ENCODE measurements at places on chromosomes 11 and 22. TPM values are rescaled to one million over a fixed set of nuclear protein-coding genes. Genes with fewer than 3 reads are reported as not detected.

DNA sequence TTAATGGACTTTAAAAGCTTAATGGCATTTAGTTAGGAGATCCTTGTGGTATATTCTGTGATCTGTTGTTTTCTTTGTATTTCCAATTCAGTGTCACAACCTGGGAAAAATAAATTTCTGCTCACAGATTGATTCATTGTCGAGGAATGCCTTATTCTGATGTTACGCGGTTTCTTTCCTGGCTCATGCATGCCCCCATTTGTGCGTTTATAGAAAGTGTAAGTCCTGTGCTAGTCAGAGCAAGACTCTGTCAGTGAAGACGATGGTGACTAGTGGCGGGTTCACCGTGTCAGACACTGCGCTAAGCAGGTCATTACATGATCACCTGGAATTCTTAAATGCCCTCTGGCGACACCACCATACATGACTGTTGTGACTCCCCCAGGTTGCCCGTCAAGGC lies 169.4 kb downstream of the TBC1D22A start:
- no peaks in the 10 kb centered on the region for H3K27me3 ChIP-seq
- no peak overlapping the region for H3K4me3 ChIP-seq
- DNase-seq = no peak
- no peaks in the 10 kb centered on the region for H3K36me3 ChIP-seq
- peaks cover 25% of the 10 kb centered on the region for H3K4me1 ChIP-seq

DNA sequence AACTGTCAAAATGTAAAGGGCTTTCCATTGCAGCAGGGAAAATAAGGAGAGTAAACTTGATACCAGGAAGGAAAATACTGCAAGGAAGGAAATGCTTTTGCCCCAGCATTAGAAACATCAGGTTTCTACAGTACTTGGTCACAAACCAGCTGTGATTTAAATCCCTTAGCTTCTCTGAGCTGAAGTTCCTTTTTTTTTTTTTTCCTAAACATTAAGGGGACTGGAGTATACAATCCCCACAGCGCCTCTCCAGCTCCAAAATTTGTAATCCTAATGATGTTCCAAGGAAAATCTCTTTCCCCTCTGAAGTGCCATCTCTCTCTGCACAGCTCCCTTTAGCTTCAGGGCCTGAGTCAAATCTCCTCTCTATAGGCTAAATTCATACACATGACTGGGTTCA lies 220.5 kb upstream of the PITPNB start:
- H3K36me3 ChIP-seq = no peaks in the 10 kb centered on the region
- no peaks in the 10 kb centered on the region for H3K27me3 ChIP-seq
- H3K4me3 ChIP-seq = no peak overlapping the region
- H3K27ac ChIP-seq = no peak overlapping the region

DNA sequence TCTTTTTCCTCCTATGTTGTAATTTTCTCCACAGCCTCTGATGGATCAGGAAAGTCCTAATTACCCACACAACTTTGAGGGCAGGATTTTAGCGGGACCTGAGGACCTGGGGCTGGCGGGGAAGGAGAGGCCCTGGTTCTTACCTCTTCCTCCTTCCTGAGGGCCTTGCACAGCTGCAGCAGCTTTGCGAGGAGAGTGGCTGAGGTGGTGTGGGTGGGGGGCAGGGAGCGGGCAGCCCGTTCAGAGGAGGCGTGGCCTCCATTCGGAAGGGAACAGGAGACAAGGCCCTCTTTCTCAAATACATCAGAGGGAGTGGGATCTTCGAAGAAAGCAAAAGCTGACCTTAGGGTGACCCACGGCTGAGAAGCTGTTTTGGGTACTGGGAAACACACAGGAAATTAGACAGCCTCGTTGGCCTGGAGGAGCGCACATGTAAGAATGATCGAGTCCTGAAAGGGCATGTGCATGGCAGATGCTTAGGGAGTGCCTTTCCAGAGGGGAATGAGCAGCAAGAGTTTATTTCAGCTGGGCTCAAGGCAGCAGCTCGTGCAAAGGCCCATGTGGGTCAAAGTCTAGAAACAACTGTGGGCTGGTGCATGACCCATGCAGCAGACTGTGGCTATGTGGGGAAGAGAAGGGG lies 76.6 kb upstream of the NARS2 start:
- no peaks in the 10 kb centered on the region for H3K36me3 ChIP-seq
- no peak overlapping the region for H3K27ac ChIP-seq
- H3K27me3 ChIP-seq = no peaks in the 10 kb centered on the region
- DNase-seq = peak; percentile 54

DNA sequence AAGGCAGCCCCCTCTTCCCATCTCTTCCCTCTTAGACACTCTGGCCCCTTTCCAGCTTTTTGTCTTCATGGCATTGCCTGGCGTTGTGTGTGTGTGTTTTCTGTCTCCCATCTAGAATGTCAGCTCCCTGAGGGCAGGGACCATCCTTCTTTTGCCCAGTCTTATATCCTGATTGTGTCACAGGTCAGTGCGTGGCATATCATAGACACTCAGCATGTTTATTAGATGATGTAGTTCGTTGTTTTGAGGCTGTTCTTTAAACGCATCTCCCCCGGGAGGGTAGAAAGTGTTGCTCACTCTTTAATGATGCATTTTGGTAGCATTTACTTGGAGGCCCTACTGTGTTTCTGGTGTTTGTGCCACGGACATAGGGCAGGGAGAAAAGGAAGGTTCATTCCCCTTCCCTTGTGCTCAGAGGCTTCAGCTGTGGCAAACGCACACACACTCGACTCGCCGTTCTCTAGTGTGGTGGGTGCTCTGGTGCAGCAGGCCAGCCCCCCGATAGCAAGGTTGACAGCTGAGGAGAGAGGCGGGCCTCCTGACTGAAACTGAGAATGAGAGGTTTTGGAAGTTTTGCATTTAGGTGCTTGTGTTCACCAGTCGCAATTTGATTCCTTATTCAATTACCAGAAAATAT lies 60.2 kb downstream of the TNRC6B start:
- H3K27me3 ChIP-seq = no peaks in the 10 kb centered on the region
- no peak for DNase-seq
- H3K36me3 ChIP-seq = no peaks in the 10 kb centered on the region
- H3K4me1 ChIP-seq = peaks cover 55% of the 10 kb centered on the region
- H3K4me3 ChIP-seq = no peak overlapping the region
- H3K27ac ChIP-seq = peak overlapping the region; percentile 52

DNA sequence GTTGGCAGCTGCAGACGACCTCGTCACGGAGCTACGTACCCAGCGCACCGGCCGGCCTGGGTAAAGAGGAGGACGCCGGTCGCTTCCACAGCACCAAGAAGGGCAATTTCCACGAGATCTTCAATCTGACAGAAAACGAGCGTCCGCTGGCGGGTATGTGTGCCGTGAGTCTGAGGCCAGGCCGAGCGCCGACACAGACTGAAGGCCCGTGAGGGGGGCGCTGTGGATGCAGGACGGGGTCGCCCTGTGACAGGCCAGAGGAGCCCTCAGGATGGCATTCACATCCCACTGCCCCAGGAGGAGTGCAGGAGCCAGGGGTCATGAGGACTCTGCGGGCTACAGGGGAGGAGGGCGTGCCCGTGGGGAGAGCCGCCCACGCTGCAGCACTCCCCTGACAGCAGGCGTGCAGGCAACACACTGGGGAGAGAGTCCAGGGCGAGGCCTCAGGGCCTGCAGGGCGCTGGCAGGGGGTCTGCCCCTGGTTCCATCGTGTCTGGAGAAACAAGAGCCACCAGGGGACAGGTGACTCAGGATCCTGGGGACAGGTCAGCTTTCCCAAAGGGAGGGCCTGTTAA lies 53.6 kb downstream of the GRAMD4 start:
- no peaks in the 10 kb centered on the region for H3K27me3 ChIP-seq
- no peaks in the 10 kb centered on the region for H3K36me3 ChIP-seq
- no peak overlapping the region for H3K27ac ChIP-seq
- H3K4me3 ChIP-seq = no peak overlapping the region

- H3K4me3 ChIP-seq = no peak overlapping the region
- H3K36me3 ChIP-seq = no peaks in the 10 kb centered on the region
- H3K27ac ChIP-seq = no peak overlapping the region
- H3K27me3 ChIP-seq = no peaks in the 10 kb centered on the region
These were observed 11.3 kb upstream of the MTMR3 start for GRCh38 chr22:29871684-29872083.

DNA sequence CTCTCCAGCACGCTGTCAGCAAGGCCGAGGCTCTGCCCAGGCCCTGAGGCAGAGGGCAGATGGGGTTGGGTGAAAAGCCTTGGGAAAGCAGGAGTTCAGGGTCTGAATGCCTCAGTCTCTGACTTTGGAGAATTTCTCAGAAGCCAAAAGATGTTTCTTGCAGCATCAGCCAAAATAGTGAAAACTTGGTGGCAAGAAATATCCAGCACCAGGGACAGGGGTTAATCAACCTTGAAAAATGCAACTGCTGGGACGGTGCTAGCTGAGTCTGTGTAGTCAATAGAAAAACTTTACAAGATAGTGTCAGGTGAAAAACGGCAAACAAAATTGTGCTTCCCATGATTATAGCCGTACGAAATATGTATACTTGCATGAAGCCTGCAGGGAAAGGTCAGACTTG lies 1.4 kb upstream of the ABCC8 start:
- no peaks in the 10 kb centered on the region for H3K4me1 ChIP-seq
- H3K27ac ChIP-seq = no peak overlapping the region
- no peak for DNase-seq

DNA sequence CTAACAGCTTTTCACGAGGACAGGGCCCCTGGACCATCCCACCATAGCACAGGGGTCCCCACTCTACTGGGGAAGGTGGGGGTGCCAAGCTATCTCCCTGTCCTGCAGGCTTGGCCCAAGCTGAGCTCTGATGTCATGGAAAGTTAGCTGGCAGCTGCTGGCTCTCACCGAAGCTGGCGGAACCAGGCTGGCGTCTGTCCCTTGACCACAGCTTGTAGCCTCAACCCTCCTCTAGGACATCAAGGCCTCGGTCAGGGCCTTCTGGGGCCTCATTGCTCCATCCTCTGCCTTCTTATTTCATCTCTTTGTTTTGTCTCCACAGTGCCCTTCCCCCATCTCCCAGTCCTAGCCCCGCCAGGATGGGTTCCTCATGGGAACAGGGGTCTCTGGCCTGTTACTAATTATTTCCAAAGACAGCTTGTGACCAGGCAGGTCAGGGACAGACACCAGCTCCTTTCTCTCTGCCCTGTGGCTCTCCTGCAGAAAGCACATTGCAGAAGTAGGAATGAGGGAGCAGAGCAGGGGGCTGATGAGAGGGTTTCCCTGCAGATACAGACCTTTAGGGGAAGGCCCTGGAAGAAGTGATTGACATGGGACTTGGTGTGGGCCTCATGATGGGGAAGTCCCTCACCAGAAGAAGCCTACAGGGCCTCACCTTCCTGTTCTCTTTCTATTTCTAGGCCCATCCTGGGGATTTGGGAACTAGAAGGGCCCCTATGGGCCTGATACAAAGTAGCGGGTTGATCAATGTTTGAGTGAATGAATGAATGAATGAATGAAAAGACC lies 97.5 kb upstream of the ALX4 start:
- no peak overlapping the region for H3K4me3 ChIP-seq
- no peaks in the 10 kb centered on the region for H3K36me3 ChIP-seq
- no peaks in the 10 kb centered on the region for H3K27me3 ChIP-seq

GRCh38 chr11:98227278-98227677 lies 793.5 kb upstream of the CNTN5 start:
- no peaks in the 10 kb centered on the region for H3K4me1 ChIP-seq
- H3K27me3 ChIP-seq = no peaks in the 10 kb centered on the region
- no peak overlapping the region for H3K4me3 ChIP-seq

GRCh38 chr22:40857309-40857855 lies 434 bp downstream of the XPNPEP3 start:
- no peaks in the 10 kb centered on the region for H3K36me3 ChIP-seq
- no peak for DNase-seq
- H3K4me3 ChIP-seq = peak overlapping the region; percentile 87
- peak overlapping the region; percentile 100 for H3K27ac ChIP-seq
- H3K27me3 ChIP-seq = no peaks in the 10 kb centered on the region

Gene CCDC87
- 0.74 TPM for total RNA-seq

Gene NRGN
- 0.98 TPM for total RNA-seq

Gene HBE1
- not detected for total RNA-seq

All from vagina (tissue), 2 donors.